Suppressor macrophage treated with lipopolysaccharide for 1 hour (primary cell): ENCODE measurements at places on chromosomes 1 and 21.
A peak's percentile ranks its signal among the peaks of the same experiment; 100 is the strongest.

DNA sequence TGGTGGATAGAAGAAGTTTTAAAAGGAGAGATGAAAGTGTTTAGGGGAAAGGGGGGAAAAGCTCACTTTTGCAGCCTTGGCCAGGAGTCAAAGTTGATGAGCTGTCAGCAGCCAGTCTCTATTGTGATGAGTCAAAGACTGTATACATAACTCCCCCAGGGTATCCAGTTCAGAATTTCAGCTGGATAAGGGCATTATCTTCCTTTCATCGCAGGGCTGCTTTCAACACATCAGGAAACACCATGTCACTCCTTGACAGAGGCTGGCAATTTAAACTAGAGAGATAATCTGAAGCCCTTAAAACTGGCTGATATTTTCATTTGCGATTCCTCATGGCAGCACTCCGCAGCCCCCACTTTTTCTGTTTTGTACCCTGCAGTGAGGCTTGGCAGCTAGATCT is 328.5 kb downstream of the TBX15 start:
- no peak for DNase-seq

GRCh38 chr1:226964068-226964425 is 24.0 kb downstream of the COQ8A start:
- DNase-seq: peak; percentile 21

- DNase-seq: no peak
Observed at GRCh38 chr1:78101514-78101913, 55.7 kb downstream of the GIPC2 start.

DNA sequence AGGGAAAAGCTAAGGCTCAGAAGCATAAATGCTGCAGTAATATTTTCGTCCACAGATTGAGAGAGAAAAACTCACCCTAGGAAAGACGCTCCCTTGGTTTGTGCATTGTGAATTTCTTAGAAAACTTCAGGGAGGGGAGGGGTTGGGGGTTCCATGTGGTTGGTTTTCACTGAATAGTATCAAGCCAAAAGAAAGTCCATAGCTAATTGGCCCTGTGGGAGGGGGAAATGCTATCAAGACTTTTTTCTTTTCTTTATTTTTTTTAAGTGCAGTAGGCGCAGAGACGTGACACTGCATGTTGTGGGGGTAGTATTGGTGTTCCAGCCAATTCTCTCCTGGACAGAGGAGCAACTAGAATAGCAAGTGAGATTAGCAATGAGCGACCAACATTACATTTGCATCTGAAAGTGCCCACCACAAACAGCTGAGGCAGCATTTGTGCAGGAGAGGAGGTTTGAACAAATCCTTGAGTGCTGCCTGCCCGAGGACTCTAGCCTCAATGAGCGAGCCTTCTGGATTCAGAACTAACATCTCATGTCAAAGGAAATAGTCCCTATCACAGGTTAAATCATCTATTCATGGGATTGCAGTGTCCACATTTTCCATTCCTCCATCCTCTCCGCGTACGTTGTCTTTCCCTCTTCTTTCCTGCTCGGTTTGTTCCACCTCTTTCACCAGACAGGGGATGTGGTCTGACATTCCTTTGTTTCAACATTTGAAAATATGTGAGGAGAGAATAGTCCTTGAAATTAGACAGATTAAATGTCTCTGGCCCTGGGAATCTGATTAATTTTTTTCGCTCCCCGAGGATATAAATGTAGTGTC is 118.0 kb upstream of the MARK1 start:
- no peak for DNase-seq

- DNase-seq: no peak
Observed at GRCh38 chr21:38561613-38562581, 63.6 kb upstream of the ERG start.

GRCh38 chr1:64686828-64687724 is 57.8 kb upstream of the RAVER2 start:
- peak; percentile 72 for DNase-seq

- no peak for DNase-seq
Observed at GRCh38 chr1:78121710-78122109, 75.9 kb downstream of the GIPC2 start.

DNA sequence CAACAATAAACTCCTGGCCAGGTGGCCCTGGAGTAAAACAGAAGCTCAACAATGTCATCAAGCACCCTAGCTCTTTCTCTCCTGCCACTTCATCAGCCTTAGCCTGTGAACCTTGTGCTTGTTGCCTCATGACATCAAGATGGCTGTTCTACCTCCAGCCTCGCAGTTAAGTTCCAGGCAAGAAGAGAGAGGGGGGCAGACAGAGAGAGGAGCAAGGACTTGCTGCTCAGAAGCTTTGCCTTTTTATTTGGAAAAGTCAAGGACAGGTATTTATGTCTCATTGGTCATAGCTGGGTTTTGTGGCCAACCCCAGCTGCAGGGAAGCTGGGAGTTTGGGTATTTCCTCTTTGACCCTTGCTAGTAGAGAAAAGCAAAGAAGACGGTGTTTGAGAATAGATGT is 60.3 kb upstream of the GADD45A start:
- DNase-seq: no peak

DNA sequence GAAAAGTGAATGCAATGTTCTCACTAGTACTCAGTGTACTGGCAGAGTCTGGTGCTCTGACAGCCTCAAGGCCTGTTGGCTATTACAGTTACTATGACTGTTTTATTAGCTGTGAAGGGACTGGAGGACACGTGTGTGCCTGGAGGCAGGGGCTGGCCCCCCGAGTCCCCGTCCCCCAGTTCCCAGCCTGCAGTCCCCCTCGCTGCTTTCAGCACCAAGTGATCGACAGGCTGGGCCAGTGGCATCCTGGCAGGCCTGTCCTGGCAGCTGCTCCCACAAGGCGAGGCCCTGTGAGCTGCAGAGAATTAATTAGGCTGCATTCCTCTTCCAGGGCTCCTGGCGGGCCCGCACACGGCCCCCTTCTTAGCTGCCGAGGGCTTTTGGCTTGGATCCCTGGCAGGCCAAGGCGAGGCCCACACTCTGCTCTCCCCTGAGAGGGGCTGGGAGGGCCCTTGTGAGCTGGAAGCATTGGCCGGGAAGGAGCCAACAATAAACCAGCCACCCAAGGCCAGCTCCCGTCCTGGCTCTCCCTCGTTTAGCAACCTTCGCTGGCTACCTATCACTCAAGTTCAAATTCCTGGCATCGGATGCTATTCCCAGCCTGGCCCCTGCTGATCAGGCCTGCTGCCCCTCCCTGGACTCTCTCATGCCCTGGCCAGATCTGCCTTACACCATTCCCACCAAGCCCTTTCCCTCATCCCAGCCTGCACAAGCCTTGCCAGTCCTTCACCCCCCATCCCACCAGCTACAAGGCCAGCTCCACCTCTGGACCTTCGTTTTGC is 9.8 kb downstream of the EDN2 start:
- no peak for DNase-seq

DNA sequence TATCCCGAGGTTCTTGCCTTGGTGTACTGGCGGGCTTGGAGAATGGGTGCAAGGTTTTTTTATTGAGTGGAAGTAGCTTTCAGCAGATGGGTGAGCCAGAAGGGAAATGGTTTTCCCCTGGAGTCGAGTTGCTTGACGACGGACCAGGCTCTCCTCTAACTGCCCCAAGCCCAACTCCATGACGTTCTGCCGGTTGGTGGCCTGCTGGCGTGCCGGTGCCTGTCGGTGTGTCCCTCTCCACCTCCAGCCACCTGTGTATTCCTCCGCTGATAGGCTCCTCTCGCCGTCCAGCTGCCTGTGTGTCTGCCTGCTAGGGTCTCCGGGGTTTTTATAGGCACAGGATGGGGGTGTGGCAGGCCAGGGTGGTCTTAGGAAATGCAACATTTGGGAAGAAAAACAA is 34.3 kb upstream of the PTGFRN start:
- no peak for DNase-seq

DNA sequence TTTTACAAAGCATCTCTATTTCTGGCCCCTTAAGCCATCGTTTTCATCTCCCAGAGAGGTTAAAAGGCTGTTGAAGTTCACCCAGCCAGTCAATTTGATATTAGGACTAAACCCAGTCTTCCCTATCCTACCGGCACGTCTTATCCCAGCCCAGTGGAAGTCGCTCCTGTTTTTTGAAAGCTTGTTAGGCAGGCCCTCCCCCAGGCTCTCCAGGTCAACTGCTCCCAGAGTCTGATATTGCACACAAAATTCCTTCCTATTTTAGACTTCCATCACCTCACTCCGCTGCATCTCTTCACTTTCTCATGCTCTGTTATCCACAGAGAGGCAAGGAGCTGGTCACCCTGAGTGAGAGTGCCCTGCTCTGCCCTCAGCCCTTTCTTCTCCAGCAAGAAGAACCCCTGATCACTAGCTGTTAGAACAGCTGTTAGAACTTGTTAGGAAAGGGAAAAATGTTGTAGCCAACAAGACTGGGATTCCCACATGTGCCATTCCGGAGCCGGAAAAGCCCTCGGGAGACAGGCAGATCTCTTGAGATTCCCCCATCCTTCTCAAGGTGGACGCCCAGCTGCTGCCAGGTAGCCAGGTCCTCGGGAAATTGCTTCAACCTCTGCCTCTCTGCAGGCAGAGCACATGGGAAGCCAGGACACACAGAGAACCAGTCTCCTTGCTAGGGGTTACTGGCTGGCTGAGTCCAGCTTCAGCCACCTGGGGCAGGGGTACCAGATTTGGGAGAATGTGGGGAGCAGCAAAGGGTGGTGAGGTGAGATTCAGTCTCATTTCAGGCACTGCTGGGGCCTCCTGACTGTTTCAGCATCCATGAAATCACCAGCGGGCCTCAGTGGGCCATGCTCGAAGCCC is 25.7 kb downstream of the PLXNA2 start:
- DNase-seq: no peak

DNA sequence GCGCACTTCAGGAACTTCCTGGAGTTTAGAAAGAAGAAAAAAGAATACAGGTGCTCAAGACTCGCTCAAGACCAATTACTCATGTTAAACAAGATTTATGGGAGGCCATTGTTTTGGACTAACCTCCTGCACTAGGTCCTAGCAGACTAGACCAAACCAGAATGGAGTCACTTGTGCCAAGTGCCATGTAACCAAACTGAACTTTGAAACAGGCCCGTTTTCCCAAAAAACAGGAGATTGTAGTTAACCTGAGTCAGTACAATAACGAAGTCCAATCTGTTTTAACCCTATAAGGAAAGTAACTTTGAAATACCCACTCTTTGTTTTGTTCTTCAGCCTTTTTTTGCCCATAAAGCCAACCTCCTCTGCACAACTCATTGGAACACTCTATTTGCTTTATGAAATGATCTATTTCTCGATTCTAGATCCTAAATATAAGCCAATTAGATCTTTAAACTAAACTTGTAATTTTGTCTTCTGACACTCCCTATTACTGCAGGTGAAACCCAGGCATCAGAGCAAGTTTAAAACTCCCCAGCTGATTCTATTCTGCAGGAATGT is 695 bp upstream of the NTPCR start:
- no peak for DNase-seq

- DNase-seq: no peak
Observed at GRCh38 chr1:245128381-245129101, 26.2 kb upstream of the KIF26B start.

DNA sequence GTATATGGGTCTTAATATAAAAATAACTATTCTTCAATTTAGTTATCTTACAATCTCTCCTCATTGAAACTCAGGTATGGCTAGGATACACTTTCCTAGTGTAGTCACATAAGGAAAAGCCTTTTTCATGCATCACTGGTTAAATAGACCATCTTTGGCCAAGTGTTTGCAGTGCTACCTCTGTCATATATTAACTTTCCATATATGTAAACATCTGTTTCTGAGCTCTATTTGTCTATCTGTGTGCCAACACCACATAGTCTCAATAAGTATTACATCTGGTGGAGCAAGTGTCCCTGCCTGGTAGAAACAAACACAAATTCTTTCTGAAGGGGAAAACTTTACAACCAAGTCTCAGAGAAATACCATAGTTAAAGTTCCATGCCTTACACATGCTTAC is 134.6 kb downstream of the TSEN15 start:
- no peak for DNase-seq

- no peak for DNase-seq
Observed at GRCh38 chr1:155339515-155340097, 18.9 kb downstream of the RUSC1 start.

DNA sequence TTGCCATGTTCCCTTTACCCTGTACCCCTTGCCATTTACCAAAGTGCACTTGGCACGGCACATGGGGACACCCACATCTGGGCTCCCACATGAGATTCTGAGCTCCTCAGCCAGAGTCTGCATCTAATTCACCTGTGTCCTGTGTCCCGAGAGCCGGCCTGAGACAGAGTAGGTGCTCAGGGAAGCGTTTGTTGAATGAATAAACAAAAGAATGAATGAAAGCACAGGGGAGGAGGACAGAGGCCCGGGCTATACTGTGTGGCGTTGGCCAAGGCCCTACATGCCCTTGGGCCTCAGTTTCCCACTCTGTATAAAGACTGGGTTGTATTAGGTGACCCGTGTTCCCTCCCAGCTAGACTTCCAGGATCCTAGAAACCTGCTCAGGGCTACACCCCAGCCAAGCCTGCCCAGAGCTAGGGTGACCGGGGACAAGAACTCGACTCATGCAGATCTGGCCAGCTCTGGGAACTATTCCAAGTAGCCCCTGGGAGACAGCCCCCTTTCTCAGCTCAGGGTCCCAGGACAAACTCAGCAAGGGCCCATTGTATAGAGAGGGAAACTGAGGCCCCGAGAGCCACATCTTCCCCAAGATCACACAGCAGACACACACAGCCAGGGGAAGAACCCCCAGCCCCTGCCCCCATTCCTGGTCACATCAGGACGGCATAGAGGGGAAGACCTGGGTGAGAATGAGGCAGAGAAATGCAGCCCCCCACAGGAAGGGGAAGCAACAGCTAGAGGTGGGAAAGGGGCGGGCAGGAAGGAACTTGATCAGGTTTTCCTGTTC is 6.0 kb downstream of the EPHA2 start:
- no peak for DNase-seq

GRCh38 chr1:88655685-88656299 is 28.3 kb upstream of the PKN2 start:
- peak; percentile 70 for DNase-seq

- no peak for DNase-seq
Observed at GRCh38 chr21:15192243-15192642, 127.4 kb upstream of the NRIP1 start.

DNA sequence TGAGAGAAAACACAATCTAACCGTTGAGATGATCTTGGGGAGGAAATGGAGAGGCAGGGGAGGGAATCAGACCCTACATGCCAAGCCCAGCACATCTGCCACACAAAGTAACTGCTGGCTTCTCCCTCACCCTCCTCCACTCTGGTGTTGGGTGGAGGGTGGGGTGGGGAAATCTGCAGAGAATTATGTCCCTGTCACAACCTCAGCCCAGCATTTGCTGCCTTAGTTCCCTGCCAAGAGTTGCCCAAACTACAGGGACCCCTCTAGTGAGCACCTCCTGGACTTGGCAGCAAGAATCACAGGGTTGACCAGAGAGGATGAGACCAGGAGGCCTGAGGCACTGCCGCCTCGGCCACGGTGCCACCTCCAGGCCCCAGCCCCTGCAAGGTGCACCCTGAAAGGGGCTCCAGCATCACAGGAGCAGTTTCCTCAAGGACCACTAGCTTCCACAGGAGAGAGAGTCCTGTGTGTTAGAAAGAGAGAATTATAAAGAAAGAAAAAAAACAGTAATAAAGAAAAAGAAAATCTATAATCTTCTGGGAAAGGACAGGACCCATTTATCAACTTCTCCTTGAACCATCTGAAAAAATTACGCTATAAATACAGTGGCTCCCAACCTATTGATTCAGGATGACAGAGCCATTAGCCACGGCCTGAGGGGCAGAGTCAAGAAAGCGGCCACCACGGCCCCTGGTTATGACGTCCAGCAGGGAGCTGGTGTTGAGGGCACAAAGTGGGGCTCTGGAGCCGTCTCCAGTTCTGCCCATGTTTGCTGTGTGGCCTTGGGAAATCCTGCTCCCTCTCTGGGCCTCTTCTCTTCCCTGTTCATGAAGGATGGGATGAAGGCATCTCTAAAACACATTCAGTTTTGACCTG is 451.7 kb downstream of the MATN1 start:
- no peak for DNase-seq
